Stimulated activated CD8-positive, alpha-beta memory T cell treated with anti-CD3 and anti-CD28 coated beads, Interleukin-15, amount 100 ng/mL, for 4 hours (primary cell): ENCODE measurements at places on chromosomes 2 and 18.

DNA sequence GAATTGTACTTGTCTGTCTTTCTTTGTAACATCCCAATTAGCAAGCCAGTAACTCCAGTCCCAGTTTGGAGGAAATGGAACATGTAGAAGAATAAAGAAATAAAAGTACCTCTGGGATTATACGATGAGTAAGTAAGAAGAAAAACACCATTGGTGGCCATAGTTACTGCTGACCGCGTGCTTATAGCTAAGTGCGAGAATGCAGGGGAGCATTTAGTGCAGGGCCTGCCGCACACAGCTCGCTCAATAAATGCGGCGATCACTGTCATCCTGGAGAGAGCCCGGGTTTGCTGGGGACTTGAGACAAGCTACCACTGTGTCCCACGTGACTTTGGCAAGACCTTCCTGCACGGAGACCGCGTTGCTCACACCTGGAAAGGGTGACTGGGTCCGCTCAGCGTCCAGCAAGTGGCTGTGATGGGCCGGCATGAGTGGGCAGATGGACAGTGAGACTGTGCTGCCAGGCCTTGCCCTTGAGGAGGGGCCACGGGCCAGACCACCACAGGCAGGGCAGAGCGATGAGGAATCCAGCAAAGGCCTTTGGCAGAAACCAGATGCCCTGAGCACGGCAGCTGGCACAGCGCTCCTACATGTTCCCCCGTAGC lies 54.8 kb downstream of the ADI1 start:
- DNase-seq = no peak

DNA sequence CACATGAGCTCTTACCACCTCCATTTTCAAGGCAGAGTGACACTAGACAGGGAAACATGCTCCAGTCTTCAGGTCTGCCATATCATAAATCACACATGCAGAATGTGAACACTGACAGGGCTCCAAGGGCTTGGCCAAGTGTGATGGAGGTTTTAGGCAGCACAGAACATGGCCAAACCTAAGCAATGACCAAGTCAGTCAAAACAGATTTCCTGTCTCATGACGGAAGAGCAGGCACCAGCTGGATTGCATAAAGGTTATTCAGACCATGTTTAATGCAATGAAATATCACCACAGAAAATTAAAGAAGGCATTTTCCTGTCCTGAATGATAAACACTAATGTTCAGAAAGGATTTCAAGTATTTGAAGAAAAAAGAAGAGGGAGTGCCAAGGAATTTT lies 72.5 kb downstream of the SUMO1 start:
- no peak for DNase-seq

GRCh38 chr2:76169276-76170008 lies 458.7 kb upstream of the GCFC2 start:
- DNase-seq = no peak

DNA sequence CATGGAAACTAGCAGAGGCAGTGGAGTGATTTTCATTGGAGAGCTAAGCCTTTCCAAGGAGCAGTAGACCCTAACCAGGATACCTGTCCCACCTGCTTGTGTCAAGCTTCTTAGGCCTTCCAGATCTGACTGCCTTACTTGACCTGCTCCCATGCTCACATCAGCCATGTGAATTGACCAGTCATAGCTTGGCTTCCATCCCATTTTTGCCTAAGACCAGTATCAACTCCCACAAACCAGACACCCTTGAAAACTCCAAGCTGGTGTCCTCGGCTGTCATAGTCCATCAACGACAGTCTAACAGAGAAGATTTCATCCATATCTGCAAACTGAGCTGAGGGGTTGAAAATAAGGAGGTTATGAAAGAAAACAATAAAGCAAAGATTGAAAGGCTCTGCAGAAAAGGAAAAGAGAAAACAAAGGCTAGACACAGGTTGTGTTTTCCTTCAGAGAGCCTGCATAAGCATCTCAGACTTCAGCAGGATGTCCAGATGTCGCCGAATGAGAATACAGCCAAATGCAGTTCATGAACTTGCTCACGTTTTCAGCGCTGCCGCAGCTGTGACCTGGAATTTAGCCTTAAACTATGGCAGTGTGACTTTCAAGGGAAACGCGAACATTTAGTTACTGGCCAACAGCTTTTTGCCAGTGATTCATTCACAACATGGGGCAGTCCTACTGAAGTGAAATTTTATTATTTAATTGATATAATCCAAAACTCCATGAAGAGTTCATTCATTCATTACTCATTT lies 868.1 kb upstream of the ID2 start:
- no peak for DNase-seq

- no peak for DNase-seq
Measured at GRCh38 chr2:110650346-110650745, 27.5 kb downstream of the BUB1 start.

DNA sequence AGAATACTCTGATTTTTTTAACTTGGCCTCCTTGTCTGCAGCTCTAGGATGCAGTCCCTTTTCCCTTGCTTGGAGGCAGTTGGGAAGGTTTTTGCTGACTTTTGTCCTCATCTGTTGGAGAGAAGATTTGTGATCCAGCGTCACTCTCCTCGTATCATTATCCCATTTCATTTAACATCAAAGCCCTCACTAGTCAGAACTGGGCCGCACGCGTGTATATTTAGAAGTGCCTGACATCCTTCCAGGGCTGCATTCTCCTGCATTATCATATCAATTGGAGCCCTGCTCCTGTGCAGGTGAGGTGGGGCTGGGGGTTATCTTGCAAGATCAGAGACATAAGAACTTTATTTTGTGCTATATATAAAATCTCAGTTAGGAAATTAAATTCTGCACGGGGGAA lies 435.1 kb upstream of the HS6ST1 start:
- no peak for DNase-seq

DNA sequence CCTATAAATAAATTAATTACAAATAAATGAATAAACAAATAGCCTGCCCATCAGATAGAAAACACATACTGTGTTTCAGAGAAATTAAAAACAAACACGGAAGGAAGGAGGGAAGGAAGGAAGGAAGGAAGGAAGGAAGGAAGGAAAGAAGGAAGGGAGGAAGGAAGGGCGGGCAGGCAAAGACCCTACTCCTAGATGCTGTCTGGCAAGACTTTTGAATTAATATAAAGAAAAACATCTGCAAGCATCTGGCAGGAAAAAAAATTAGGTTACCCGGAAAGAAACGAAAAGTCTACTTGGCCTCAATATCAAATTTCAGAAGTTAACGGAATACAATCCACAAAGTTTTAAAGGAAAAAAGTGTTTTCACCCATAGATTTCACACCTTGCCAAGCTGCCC lies 49.1 kb downstream of the LOXHD1 start:
- no peak for DNase-seq

- DNase-seq = no peak
Measured at GRCh38 chr2:88841224-88841929, 149.9 kb downstream of the RPIA start.

DNA sequence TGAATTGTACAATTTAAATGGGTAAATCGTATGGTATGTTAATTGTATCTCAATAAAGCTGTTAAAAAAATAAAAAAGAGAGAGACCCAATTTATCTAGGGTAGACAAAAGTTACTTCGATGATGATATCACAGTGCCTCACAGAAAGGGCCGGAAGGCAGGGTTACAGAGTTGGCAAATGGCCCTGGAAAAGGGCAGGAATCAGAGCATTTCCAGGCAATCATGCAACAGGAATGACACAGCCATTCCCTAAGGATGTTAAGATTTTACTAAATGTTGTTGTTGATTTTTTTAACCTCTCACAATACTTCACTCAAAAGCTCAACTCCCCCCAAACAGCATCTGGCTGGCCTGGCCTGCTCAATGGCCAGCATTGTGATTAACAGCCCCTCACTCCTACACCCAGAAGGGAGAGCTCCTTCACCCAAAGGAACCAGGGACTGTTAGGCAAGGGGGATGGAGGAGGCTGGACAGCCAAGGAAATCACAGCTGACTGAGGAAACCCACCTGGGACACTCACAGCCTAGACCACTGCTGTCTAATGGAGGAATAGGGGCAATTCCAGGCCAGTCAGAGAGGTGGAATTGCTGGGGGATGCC lies 7.7 kb upstream of the SP100 start:
- no peak for DNase-seq

DNA sequence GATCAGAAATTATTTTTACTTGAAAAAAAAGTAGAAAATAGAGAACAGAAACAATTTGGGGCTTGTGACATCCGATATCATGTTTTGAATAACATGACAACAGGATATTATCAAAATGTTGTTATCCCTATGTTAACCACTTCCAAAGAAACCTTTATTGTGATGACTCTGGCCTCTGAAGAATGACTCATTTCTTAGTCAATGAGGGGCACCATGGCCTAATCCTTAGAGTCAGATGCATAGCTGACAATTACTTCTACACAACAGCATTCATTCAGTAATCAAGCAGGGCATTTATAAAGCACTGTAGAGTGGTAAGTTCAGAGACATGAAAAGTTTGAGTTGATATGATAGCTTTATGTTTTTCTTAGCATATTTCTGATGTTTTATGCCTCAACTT lies 703.0 kb downstream of the RNF144A start:
- DNase-seq = no peak

DNA sequence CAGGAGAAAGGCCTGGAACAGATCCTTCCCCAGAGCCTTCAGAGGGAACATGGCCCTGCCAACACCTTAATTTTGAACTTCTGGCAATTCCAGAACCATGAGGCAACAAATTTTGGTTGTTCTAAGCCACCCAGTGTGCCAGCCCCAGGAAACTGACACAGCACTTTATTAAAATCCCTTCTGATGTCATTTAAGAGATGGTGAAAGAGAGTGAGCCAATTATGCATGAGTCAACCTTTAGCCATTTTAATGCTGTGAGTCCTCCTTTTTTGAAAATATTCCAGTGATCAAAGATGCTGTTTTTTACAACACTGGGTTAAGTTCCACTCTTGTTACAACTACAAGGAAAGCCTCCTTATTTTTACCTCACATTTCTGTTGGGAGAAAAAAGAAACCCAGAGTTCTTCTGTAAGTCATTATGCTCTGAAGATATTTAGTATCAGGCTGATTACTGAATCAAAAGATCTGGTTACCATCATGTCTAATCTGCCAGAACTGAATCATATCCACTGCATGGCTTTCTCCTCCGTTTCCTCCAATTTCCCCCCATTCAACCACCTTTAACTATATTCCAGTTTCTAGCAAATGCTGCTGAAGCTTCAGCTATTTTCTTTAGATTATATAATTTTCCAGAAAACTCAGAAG lies 235.4 kb downstream of the TXNL1 start:
- DNase-seq = no peak

DNA sequence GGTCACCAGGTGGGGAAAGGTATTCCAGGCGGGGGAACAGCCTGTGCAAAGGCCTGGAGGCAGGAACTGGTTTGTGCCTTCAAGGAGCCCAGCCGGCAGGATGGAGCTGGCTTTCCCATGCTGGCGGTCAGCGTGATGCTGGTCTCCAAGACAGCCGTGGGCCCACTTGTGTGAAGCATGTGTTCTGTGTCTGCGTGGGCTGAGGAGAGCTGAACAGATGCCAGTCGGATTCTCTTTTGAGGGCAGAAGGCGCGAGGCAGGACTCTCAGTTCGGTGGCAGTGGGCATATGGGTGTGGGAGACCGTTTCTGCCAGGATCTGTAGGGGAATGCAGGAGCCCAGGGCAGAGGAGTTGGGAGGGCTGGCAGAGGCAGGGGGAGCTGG lies 191.6 kb downstream of the TWIST2 start:
- no peak for DNase-seq

- no peak for DNase-seq
Measured at GRCh38 chr2:29487967-29488555, 372.8 kb downstream of the CLIP4 start.

DNA sequence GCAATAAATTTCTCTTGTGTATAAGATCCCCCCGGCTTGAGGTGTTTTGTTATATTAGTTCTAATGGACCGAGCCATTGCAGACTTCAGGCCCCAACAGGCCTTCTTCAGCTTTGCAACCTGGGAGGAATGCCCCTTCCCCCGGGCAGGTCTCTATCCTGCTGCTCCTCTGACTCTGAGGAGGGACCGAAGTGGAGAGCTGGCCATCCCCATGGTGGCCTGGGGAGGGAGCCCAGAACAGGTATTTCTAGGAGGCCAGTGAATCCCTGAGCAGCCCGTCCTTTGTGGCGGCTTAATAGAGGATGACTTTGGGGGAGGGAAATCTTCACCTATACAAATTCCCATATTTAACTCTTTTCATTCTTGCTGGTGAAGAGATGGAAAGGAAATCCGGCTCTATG lies 715.8 kb upstream of the SOX11 start:
- DNase-seq = no peak

DNA sequence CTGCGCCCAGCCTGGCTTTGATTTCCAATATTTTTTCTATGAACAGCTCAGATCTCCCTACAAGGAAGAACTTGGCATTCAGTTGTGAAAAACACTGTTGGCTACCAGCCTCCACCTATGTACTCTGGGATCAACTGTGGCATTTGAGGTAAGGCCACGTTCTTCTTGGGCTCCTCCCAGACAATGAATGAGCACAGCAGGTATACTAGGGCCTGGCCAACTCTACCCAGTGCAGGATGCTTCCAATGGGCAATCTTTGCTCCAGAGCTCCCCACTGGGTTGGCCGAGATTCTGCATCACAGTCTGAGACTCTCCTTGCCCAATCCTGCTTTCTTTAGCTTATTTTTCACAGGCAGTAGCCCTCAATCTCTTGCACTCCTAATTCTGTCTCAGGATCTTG lies 75.9 kb downstream of the TMEM131 start:
- no peak for DNase-seq

- no peak for DNase-seq
Measured at GRCh38 chr2:8598295-8599165, 83.3 kb upstream of the ID2 start.

GRCh38 chr18:41036346-41036745 lies 918.7 kb upstream of the PIK3C3 start:
- DNase-seq = no peak

DNA sequence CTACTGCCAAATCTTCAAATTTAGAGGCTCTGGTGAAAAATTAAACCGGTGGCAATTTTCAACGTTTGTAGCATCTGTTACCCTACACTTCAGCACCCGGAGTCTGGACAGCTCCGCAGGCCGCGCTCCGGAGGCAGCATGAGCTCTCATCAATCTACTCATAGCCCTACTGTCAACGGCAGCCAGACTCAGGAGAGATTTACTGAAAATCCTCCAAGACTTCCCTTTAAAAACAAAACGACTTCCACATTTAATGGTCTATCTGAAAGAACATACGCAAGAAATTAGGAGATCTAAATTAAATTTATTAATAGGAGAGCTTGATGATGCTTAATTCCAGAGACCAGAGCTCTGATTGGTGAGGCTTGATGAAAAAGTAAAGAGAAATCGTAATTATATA lies 970 bp upstream of the ADCYAP1 start:
- DNase-seq = no peak

GRCh38 chr18:61348230-61348629 lies 15.0 kb downstream of the CDH20 start:
- DNase-seq = no peak

DNA sequence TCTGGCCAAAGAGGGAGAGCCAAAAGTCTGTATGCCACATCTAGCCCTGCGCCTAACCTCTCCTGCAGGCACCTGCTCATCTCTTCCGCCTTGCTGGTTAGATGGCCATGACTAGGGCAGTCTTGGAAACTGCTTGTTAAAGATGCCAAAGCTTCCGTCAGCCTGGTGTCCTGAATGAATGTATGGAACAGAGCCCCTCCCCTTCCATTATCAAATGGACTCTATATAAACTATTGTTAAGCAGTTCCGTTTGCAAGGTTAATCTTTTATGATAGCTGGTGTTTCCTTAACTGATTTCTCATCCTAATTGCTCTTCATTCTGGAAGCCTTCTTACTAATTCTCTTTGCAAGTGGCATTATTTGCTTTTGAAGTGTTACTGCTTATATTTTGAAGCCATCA lies 87.1 kb downstream of the ATP9B start:
- DNase-seq = no peak

GRCh38 chr18:62939433-62939832 lies 224.1 kb downstream of the PHLPP1 start:
- DNase-seq = no peak

- DNase-seq = no peak
Measured at GRCh38 chr2:37916512-37917082, 8.5 kb upstream of the RMDN2 start.
